B cell (primary cell): ENCODE measurements at places on chromosomes 12 and 14.

- peak; percentile 79 for DNase-seq
Observed at GRCh38 chr14:102917469-102918211, 4.8 kb upstream of the AMN start.

GRCh38 chr12:11510671-11511070 is 115.3 kb upstream of the PRB2 start:
- no peak for DNase-seq

DNA sequence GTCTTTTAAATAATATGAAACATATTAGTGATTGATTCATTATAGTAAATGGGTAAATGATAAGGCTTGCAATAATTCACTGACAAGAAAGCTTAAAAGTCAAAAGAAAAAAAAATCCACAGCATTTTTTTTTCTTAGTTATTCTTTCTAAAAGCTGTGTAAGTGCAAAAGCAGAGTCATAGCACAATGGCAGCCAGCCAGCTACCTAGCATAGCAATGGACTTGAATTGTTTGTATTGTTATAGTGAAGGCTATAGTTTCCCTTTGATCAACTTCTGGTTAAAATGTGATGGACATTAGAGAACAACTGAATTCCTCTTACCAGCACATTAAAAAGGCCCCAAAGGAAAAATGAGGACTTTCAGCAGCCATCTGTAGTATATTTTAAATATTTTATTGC is 232.1 kb downstream of the NAV3 start:
- DNase-seq, result no peak

DNA sequence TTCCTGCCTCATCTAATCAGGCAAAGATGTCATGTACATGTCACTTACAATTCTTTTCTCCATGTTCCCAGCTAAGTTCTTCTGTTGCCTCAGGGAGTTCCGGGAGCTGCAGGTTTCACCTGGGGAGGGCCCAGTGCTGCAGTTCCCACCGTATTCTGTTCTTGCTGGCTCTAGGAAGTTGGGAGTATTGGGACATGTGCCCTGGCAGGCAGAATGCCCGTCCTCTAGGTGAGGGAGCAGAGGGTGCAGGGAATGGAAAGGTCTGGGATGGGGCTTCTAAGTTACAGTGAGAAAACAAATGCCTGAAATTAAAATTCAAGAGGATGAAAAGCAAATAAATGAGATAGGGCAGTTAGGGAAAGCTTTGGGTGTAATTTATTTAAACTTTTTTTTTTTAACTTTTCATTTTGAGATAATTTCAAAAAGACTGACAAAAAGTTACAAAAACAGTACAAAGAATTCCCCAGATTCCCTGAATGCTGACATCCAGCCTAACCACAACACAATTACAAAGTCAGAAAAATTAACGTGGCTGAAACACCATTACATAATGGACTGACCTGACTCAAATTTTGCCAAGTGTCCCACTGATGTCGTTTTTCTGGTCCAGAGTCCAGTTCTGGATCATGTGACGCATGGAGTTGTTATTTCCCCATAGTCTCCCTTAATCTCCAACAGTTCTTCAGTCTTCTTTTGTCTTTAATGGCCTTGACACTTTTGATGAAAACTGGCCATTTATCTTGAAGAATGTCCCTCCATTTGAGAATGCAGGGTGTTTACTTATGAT is 187.2 kb upstream of the MYL2 start:
- no peak for DNase-seq
